DMS53 (cell line): ENCODE measurements at places on chromosomes 13 and 19.

GRCh38 chr19:49442354-49442753 lies 1.0 kb upstream of the SLC17A7 start:
- peak; percentile 62 for DNase-seq

- DNase-seq: peak; percentile 81
Observed at GRCh38 chr13:27997904-27998522, 9.5 kb upstream of the URAD start.

DNA sequence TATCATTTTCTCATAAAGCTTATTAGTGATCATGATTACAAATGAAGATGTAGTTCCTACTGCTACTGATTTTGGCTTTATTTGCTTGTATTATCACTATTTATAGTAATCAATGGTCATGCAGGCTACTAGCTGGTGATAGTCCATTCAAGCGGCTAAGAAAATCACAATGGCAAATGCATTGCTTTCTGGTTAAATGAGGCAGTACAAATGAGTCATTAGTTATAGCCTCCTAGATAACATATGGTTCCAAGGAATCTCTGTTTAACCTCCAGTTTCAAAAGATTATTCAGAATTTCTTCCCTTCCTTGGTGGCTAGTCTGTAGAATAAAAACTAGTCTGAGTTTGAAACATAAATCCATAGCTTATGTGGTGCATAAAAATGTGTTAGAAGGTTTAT lies 141.3 kb upstream of the HTR2A start:
- DNase-seq: no peak

- DNase-seq: peak; percentile 67
Observed at GRCh38 chr19:2546128-2547032, 70.5 kb downstream of the GADD45B start.
